Caco-2 (cell line): ENCODE measurements at places on chromosomes 7 and 10.
A peak's percentile ranks its signal among the peaks of the same experiment; 100 is the strongest.

DNA sequence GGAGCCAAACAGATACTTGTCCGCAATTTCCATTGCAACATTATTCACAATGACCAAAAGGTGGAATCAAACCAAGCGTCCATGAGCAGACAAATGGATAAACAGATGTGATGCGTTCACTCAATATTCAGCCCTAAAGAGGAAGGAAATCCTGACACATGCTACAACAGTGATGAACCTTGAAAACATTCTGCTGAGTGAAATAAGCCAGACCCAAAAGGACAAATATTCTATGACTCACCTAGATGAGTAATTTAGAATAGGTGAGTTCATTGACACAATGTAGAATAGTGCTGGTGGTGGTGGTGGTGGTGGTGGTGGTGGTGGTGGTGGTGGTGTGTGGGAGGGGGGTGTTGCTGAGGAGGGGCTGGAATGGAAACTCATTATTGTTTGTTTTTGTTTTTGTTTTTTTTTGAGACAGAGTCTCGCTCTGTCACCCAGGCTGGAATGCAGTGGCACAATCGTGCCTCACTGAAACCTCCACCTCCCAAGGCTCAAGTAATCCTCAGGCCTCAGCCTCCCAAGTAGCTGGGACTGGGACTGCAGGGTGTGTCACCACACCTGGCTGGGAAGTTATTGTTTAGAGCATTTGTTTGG lies 28.6 kb downstream of the SMKR1 start:
- no peak for DNase-seq

GRCh38 chr10:133403359-133403758 lies 9.4 kb downstream of the MTG1 start:
- DNase-seq, result no peak

- DNase-seq, result no peak
Observed at GRCh38 chr10:58063861-58064480, 203.7 kb downstream of the IPMK start.

GRCh38 chr10:49175587-49176309 lies 12.4 kb downstream of the TMEM273 start:
- no peak for DNase-seq

- no peak for DNase-seq
Observed at GRCh38 chr10:33520223-33520622, 185.8 kb upstream of the NRP1 start.

GRCh38 chr10:123160311-123160980 lies 6.2 kb downstream of the BUB3 start:
- DNase-seq, result no peak

DNA sequence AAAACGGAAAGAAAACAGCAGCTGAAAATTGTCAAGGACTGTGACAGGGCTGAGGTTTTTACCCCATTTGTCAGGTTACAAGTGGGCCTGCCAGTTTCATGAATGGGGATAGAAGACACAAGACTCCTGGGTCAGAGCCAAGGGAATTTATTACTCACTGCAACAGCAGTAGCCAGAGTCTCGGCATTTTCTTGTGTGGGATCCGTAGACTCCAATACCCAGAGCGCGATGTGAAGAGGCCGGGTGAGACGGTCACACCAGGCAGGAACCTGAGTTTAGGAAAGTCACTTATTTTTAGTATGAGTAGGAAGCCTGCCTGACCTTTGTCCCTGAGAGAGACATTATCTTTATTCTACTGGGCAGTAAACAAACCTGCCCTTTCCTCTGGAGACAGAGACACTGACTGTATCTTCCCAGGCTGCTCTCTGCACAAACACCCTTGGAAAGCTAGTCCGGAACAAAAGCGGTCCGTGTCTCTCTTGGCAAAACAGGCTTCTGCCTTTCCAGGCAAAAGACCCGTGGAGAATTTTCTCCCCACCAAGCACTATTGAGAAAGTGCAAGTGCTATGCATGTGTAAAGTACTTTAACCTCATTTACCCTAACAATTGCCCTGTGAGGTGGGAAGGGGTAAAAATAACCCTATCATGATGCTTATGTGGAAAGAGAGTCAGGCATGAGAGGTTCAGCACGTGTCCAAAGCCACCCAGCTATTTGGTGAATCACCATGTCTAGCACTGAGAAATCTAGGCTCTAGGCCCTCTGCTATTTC lies 58.4 kb downstream of the JCAD start:
- peak; percentile 54 for DNase-seq

DNA sequence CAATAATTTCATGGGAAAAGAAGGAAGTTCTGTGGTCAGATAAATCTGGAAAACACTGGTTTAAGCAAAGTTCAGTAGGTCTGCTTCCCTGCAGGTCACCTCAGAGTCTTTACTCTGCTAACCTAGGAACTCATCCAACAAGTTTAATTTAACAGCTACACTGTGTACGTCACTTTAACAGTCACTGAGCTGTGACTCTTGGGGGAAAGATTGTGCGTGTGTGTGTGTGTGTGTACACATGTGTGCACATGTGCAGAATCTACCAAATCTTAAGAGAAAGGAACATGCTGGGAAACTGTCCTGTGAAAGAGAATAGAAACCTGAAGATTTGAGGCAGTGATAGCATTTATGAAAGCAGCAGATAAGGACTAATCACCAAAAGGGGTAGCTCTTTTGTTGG lies 62.6 kb downstream of the IKZF1 start:
- no peak for DNase-seq

GRCh38 chr10:80324086-80324485 lies 32.5 kb downstream of the DYDC1 start:
- no peak for DNase-seq

DNA sequence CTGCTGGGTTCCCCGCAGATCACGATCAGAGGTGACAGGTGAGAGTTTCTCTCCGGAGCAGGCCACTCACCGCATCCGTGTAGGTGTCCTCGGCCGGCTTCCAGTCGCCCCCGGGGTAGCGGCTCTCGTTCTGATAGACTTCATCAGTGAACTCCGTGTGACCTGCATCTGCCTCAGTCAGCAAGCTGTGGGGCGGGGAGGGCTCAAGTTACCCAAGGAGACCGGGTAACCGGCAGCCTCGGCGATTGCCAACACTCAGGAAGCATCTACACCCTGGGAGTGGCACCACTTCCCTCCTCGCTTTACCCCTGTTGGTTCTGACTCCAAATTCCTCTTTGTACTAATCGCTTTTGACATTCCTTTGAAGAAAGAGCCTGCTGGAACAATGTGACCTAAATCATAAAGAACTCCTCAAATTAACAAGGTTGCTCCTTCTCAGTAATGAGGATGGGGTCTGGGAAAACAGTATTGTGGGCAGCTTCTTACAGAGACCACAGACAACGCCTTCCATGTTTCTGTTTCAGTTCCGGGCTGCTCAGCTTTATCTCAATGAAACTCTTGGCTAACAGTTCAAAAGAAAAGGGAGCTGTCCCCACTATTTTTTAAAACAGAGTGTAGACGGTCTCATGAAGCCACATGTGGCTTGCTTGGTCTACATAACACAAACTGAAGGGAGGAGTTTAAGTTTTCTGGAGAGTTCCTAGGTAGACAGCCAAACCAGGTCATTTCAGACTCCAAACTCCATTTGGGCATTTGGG lies 118.1 kb downstream of the MYOF start:
- DNase-seq, result no peak
